ENCODE measurements at places on chromosomes 3 and 15.

GRCh38 chr3:139534455-139534812 is 5.1 kb downstream of the RBP1 start:
- no peak for DNase-seq

GRCh38 chr15:86690566-86690965 is 610.9 kb downstream of the AGBL1 start:
- no peak for DNase-seq

GRCh38 chr3:71175691-71176365 is 407.7 kb downstream of the FOXP1 start:
- DNase-seq, result no peak

DNA sequence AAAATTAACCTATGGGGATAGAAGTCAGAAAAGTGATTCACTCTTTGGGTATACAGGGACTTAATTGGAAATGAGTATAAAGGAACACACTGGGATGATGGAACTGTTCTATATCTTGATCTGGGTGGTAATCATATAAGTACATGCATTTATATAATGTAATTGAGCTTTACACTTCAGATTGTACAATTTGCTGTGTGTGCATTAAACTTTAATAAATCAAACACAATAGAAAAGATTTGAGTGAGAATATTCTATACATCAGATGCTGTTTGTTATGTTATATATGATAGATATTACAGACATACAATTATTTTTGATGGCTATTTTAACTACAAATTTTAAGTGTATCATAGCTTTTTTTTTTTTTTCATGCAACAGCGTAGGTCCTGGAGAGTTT is 860.2 kb upstream of the ARPP21 start:
- no peak for DNase-seq

DNA sequence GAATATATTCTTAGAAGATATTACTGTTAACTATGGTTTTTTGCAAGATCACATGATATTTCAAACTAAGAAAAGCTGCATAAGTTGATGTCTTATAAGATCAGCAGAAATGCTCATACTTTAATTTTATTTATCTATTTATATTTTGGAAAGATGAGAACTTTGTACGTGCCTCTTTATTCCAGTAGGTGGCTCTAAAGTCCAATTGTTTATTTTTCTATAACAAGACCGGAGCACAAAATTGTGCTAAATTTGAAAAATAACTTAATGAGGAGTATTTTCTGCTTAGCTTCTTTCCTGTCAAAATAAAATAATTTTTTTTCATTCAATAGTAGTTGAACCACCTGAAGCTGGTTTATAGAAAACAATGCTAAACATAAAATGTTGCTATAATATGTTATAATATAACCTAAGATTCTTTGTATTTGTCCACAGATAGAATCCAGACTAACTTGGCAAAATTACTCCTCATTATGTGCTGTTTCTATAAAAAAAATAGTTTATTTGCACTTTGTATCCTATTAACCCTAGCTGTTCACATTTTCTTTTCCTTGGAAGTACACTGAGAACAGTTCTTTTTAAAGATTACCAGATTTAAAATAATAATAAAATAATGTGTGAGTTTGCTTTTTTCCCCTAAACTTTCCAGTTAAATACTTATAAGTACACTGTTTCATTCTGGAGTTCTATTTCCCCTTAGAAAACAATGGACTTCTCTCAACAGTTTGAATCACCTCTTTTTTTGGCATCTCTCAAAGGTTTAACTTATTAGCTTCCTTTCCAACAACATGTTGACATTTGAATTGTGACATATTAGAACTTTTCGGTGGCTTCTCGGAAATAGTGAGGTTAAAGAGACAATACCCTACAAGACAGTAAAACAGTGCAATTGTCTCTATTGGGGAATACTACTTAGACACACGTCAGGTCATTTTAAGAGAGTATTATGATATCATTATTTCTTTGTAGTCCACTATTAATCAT is 530.0 kb downstream of the MECOM start:
- DNase-seq, result peak; percentile 42

DNA sequence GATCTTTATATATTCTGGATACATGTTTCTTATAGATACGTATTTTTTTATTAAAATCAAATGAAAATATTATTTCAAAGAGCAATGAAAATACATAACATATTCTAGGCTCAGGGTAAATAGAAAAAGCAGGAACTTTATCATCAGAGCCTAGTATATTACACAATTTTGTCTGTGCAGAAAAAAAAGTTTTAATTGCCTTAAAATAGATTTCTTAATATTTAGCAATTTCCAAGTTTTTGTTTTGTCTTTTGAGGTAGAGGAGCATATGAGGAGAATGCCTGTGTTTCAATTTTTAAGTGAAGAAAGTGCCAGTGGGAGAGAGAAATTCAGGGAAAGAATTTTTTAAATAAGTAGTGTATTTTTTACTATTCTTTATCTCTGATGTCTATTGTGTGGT is 10.5 kb downstream of the CAPN7 start:
- DNase-seq, result no peak

DNA sequence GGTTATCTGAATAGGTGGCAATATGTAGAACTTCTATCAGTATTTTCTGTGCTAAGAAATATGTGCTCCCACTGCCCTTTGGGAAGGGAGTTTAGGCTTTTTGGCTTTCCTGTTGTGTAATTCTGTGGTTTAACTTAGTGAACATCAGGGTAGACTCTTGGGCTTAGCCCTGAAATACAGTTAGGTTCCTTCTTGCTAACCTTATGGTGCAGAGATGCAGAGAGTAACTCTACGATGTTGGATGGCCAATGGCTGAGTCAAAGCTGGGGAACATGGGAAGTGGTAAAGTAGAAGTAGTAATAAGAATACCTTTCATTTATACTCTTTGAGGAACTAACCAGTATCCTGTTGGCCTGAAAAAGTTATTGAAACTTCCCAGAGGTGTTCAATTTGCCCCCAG is 80.8 kb upstream of the IL12A start:
- DNase-seq, result no peak

- no peak for DNase-seq
Observed at GRCh38 chr3:184099806-184100686, 3.2 kb downstream of the HTR3E start.

GRCh38 chr15:94305133-94305532 is 73.8 kb downstream of the MCTP2 start:
- no peak for DNase-seq

- DNase-seq, result no peak
Observed at GRCh38 chr15:60960517-60960916, 268.6 kb downstream of the RORA start.

DNA sequence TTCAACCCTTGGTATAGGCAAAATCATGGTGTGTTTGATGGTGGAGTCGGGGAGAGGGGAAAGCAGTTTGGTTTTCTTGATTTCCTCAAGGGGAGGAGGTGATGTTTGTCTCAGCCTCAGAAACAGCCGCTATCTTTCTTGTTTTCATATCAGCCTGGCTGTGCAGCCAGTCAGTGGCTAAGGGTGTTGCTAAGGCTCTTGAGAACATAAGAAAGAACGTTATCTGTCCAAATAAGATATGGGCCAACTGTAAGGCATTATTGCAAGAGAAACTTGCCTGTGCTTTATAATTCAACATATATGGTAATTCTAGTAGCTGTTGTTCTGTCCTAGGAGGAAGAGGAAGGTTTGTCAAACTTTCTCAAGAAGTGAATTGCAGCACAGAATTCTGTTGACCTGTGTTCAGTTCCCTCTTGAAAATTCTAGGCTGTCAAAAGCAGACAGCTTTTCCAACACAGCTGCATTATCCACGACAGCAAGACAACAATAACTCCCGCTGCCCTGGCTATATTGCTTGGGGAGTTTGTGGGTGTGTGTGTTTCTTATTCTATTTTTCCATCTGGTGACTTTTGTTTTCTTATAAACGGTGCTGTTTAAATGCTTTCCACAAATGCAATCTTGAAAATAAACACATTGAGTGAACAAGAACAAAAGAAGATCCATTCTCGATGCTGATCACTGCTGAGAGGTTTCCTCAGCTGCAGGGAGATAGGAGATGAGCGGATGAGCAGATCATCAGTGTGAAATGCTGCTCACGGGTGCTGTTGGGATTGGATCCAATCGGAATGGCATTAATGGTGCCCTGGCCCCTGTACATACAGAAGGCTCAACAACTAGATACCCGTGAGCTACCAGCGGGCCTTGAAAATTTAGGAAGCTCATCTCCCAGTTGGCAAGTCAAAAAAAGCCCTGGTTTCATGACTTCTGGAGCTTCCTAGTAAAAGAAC is 90.8 kb upstream of the TNFAIP8L3 start:
- no peak for DNase-seq

DNA sequence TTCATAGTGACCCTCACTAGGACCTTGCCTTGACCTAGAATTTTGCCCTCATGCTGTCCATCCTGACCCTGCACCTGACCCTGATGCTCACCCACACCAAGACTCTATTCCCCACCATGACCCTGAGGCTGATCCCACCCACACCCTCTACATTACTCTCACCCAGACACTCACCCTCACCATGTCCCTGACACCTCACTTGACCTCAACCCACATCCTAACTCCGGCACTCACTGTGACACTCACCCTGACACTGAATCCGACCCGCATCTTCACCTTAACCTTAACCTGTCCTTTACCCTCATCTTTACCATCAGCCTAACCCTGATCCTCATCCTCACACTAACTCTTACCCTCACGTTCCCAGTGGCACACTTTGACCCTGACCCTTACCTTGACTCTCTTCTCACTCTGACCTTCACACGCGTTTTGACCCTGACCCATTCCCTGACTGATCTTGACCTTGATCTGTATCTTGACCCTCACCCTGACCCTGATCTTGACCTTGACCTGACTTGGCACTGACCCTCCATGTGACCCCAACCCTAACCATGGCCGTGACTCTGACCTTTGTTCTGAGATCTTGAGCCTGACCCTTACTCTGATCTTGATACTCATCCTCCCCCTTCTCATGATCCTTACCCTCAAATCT is 22.2 kb upstream of the SLC25A26 start:
- DNase-seq, result no peak

- DNase-seq, result peak; percentile 55
Observed at GRCh38 chr3:19947549-19948225, 790 bp downstream of the RAB5A start.

GRCh38 chr15:33934921-33935320 is 33.4 kb upstream of the CHRM5 start:
- no peak for DNase-seq

DNA sequence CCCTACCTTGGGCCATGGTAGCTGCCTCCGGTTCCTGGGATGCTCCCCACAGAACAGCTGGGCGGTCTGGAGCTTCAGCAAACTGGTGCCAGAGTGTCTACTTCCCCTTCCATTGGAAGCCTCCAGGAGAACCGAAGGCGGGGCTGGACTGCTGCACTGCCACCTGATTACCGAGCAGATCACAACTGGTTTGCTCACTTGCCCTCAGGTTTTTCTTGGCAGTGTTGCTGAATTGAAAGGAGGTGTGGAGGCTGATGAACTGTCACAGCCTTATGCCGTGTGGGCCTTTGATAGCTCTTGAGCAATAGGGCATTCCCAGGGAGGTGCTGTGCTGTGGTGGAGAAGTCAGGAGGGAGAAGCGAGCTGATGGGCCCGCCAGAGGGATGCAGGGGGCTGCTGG is at the start of gene TGM5:
TGM5 (minus strand) TSS at position 95 of the 400 bp plus-strand sequence; CDS start at position 16, 79 bp downstream.
- DNase-seq, result no peak

DNA sequence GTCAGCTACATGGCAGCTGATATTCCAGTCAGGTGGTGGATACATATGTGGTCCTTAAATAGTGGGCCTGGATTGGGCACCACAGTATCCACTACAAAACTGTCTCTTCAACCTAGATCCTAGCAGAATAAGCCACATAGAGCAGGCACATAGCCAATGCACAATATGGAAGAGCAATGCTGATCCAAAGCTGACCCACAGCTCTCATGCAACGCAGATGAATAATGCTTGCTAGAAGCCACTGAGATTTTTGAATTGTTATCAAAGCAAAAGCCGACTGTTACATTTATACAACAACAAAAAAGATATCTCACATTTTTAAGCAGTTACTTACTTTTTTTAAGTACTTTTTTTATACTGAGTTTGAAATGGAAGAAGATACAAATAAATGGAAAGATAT is 11.2 kb downstream of the CNTN3 start:
- DNase-seq, result no peak

DNA sequence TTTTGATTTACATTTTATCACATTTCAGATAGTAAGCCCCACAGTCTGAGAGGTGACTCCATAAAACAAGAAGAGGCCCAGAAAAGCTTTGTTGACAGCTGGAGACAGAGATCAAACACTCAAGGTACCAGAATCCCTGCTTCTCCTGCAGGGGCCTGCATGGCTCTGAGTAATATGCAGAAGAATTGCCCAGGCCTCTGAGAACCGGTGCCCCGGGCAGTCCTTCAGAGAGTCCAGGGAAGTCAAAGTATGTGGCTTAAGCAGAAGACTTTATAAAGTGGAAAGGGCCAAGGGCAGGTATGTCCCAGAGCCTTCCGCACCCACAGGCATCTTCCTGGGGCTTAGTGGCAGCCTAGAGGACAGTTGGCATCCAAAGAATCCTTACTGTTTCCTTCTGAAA is 12.8 kb downstream of the ATRIP start:
- no peak for DNase-seq

DNA sequence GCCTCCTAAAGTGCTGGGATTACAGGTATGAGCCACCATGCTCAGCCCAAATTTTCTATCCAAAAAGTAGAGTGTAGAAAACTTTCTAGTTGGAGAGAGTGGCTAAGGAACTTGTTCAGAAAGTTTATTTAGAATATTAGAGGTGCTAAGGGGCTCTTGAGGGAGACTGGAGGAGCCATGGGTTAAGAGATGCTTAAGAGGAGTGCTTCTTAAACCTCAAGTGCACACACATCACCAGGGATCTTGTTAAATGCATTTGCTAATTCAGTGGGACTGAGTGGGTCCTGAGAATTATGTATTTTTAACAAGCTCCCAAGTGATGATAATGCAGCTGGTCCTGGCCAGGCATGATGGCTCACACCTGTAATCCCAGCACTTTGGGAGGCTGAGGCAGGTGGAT is 29.7 kb upstream of the SLMAP start:
- DNase-seq, result no peak

- no peak for DNase-seq
Observed at GRCh38 chr3:52068730-52069129, 12.4 kb upstream of the DUSP7 start.

DNA sequence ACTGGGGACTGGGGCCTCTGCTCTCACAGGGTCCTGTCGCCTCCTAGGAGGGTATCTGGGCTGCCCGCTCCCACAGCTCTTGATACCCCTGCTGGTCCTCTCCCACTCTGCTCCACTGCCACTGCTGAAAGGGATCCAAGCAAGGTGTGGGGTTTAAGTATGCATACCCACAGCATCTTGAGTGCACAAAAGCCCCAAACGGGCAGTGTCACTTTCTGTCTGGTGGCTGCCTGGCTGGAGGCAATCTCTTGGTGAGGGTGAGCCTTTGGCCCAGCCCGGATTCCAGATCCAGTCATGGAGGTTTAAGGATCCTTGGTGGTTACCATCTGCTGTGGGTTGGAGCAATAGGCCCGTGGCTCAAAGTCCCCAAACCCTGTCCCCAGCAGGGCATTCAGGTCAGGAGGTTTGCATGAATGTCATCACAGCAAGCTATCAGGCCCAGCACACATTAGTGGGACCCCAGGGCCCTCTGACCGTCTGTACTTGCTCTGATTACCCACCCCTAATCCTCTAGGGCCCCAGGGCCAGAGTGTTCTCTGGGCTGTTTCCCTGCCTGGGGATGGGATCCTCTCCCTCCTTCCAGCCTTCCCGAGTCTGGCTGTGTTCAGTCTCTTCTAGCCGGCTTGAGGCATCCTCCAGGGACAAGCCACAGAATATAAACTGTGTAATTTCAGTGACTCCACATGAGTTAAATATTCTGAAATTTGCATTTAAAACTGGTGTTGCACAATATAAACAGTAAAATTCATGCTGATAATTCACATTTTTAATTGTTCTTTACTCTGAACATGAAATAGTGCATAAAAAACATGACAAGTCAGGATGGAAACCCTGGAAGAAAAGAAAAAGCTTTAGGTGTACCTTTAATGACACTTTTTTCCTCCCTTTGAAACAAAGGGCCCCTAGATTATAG is 4.9 kb upstream of the TJP1 start:
- DNase-seq, result no peak

Data from DMS53 (cell line).